Stimulated activated CD8-positive, alpha-beta memory T cell treated with anti-CD3 and anti-CD28 coated beads, Interleukin-4, amount 100 ng/mL, for 1 hour (primary cell): ENCODE measurements at places on chromosomes 1 and 21.

DNA sequence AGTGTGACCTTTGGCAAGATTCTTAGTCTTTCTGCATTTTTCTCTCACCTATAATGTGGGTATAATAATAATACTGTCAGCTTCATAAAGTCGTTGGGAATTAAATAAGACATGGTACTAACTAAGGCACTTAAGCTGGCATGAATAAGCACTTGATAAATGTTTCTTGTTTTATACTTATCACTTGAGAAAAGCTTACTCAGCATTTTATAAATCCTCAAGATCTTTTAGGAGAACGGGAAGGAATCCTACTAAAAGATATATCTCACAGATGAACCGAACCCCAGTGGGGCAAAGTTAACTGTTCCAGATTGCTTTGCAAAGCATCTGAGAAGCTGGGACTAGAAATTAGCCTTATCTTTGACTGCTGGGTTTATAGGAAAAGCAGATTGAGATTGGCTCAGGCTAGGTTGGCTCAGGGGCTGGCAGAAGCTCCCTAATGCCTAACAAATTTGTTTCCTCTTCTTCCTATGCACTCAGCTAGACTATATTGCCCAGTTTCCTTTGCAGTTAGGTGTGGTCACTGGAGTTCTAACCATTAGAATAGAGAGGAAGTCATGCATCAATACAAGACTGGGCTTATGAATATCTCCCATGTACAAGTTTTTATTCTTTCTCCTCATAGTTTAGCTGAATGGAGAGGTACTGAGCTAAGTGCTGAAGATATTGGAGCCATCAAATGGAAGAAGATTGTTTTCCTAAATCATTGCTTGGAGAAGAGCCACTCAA is 110.3 kb downstream of the TBX15 start:
- DNase-seq, result no peak

- DNase-seq, result no peak
Measured at GRCh38 chr21:34988139-34988538, 61.0 kb downstream of the RUNX1 start.

- DNase-seq, result no peak
Measured at GRCh38 chr1:167808104-167808503, 86.3 kb downstream of the MPZL1 start.

DNA sequence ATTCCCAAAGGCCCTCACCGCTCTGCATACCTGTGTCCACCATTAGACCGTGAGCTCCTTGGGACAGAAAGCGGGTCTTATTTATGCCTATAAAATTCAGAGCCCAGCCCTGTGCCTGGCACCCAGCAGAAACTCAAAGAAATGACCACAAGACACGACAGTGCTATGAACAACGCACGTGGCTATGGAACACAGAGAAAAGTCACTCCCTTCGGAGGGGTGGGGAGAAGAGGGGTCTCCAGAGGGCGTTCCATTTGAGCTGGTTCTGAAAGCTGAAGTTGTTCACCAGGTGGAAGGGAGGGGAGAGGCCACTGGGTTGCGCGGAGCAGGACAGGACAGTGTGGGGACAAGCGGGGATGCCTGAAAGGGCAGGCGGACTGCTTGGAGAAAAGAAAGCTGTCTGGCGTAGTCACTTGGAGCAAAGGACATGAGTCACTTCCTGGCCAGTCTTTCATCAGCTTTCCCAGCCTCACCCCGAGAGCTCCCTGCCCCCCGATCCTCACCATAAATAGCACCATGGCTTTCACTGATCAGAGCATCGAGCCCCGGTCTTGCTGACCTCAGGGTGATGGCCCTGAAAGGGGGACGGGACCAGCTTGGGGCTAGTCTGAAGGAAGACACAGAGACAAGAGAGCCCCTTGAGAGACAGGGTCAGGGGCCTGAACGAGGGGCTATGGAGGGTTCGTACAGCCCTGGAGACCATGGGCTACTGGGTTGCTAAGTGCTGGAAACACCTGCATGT is 28.5 kb downstream of the ECE1 start:
- no peak for DNase-seq

DNA sequence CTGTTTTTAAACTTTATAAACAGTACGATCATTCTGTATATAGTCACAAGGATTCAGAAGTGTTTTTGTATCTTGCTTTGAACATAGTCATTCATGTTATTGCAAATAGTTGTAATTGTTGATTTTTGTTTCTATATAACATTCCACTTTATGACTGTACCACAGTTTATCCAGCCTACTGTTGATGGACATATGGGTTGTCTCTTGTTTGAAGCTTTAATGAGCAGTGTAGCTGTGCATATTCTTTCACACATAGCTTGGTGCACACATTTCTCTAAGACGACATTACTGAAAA is 6.1 kb downstream of the CD101 start:
- DNase-seq, result no peak

DNA sequence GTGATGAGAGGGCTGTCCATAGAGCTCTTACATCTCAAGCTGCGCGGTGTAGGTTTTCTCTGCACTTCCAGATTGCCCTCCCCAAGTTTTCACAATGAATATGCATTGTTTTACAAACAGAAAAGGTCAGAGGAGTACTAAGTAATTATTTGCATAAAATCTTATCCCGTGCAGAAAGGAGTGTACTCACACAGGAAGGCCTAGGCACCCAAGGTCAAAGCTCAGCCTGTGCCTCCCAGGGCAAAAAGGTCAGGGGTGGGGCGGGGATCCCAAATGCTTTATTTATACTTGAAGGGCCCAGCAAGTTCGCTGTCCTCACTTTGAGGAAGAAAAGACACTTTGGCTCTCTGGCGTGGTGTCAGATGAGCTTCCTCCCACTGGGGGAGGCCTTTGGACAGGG is 10.3 kb upstream of the KCNE1 start:
- DNase-seq, result no peak

GRCh38 chr1:168064216-168064615 is 72.5 kb downstream of the GPR161 start:
- no peak for DNase-seq

DNA sequence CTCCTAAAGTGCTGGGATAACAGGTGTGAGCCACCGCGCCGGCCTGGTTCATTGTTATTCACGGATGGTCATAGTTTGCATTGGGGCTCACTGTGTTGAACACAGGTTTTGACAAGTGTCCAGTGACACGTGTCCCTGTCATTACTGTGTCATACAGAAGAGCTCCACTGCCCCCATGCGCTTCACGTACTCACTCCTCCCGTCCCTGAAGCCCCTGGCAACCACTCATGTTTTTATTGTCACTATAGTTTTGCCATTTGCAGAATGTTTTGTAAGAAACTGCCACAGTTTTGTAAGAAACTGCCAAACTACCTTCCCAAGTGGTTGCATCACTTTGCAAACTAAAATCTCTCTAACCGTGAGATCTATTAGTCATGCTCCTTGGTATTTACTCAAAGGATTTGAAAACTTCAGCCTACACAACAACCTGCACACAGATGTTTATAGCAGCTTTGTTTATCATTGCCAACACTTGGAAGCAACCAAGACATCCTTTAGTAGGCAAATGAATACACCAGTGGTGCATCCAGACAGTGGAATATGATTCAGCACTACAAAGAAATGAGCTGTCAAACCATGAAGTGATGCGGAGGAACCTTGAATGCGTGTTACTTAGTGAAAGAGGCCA is 163.2 kb upstream of the COL6A1 start:
- no peak for DNase-seq

GRCh38 chr1:231918239-231919015 is 291.8 kb downstream of the DISC1 start:
- DNase-seq, result no peak

- DNase-seq, result no peak
Measured at GRCh38 chr1:156372265-156372586, 3.2 kb downstream of the RHBG start.

GRCh38 chr1:152112101-152112884 is 3.0 kb downstream of the TCHH start:
- no peak for DNase-seq

GRCh38 chr21:46150073-46150472 is 5.3 kb downstream of the FTCD start:
- no peak for DNase-seq

DNA sequence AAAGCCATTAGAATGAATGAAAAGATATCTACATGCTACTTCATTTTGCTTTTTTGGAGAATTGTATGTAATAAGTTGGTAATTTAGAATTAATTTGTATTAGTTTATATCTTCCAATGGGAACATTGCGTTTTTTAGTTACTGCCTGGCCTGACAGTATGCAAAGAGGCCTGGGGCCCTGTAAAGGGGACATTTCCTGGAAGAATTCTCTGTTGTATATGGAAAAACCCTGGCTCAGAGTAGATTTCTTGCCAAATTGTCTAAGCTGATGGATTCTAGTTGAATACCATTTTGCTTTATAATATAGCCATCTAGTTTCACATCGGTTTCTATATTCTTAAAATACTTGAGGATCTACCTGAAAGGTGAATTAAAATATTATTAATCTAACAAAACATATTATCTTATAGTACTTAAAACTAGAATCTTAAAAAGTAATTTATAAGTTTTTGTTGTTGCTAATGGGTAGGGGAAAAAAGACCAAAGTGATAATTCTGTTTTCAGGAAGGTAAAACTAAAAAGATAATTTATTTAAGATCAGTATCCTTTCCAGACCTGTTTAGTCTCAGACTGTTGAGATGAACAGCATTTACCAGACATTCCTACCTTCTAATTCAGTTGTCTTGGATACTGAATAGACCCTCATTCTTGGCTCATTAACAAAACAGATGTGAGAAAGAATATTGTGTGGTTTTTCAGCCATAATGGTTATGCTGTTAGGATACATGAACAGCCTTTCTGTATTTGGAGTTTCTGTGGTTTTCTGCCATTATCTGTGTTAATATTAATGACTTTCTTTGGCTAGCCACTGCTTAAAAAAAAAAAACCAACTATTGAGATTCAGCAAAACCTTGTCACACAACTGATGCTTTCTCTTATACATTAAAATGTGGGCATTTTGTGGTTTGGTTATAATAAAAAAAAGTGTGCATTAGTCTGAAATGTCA is 4.8 kb downstream of the AGO3 start:
- no peak for DNase-seq

DNA sequence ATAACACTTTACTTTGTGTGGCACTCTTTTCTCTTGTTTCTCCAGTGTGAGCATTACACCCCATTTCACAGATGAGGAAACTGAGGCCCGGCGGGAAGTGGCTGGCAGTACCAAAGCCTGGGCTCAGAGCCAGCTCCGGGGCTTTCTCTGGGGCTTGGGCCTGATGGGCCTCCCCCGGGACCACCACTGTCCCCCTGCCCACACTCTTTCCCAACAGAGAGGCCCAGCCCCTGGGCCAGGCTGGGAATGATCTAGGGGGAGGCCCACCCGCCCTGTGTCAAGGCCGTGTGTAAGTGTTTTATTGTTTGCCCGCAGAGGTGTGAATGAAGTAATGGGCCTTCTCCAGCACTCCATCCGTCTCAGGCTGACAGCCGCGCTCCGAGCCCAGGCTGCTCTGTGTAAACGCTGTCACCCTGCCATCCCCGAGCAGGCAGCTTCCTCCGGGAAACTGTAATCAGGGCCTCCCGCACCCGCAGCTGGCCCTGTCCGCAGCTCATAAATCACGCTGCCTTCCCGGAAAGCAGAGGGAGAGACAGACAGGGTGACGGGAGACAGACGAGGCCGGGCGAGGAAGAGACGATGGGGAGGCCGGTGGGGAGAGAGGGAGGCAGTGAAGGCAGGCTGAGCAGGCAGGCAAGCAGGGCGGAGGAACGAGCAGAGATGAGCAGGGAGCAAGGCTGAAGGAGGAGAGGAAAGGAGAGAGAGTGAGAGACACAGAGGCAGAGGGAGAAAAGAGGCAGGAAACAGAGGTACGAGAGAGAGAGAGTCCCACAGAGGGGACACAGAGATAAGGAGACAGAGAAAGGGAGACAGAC is 109.7 kb upstream of the ZBTB40 start:
- no peak for DNase-seq

- DNase-seq, result no peak
Measured at GRCh38 chr1:206415942-206416341, 54.3 kb upstream of the IKBKE start.

- DNase-seq, result no peak
Measured at GRCh38 chr21:44443891-44444285, 11.4 kb upstream of the LRRC3 start.

DNA sequence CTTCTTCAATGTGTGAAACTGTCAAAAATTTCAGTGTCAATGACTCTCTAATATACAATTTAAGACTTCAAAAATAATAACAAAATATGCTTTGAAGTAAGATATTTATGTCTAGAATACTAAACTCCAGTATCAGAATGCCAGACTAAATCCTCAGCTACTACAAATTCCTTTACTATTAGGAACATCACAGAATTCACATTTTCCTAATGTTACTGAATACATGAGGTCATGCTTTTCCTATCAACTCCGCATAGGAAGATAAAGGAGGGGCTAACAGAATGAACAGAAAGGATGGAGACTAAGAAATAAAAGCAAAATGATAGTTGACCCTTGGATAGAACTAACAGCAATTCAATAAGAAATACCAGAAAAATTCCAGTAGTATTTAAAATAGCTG is 292.7 kb downstream of the SDCCAG8 start:
- no peak for DNase-seq

DNA sequence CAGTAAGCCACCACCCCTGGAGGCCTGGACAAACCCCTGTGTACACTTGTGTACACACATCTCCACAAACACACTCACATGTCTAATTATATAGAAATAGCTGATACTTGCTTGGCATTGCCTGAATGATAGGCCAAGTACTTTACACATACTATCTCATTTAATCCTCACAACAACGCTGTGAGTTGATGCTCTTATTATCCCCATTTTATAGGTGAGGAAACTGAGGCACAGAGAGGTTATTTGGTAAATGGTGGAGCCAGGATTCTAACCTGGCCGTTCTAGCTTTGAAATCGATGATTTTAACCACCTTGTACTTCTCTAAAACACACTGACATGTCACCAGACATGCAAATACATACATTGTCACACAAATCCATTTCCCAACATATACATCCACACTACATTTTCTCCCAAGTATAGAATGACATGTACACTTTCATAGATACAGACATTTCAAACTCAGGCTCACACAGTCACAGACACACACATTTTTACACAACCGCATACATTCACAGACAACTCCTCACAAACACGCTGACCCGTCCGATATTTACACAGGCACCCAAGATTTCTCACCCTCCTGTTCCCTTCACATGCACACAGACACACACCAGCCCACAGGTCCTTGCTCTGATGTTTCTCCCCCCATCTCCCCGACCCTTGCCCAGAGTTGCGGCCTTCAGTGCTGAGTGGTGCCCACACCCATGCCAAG is 3.2 kb downstream of the ARHGEF19 start:
- DNase-seq, result no peak

DNA sequence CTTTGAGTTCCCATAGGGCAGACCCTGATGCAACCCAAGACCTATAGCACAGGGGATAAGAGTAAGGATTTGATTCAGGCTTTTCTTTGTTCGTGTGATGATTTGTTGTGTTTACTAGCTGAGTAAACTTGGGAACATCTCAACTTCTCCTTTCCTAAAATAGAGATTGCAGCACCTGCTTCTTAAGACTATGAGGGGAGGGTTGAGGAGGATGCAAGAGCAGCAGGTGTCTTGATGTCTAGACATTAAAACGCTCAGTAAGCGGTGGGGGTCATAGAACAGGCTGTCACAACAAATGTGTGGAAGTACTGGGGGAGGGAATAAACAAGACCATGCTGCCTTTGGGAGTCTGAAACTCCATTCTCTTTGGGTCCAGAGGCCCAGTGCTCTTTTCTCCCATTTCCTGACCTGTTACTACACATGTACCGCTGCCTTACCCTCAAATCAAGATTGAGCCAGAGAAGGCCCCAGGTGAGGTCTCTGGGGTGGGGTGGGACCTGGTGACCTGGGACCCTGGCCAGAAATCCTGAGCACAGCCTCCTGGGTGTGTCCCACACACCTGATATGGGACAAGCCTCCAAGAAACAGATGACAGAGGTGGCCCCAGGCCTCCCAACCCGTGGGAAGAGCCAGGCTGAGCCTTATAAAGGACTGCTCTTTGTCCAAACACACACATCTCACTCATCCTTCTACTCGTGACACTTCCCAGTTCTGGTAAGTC is at the start of gene S100A7A:
TSS of gene S100A7A (plus strand) at position 671 of the 721 bp plus-strand sequence. CDS start 1,563 bp downstream, outside the sequence.
- no peak for DNase-seq
